ENCODE measurements at places on chromosomes 2 and 18.
A peak's percentile ranks its signal among the peaks of the same experiment; 100 is the strongest.

GRCh38 chr2:46988733-46989481, 73.3 kb upstream of the MCFD2 start:
- no peak for DNase-seq

DNA sequence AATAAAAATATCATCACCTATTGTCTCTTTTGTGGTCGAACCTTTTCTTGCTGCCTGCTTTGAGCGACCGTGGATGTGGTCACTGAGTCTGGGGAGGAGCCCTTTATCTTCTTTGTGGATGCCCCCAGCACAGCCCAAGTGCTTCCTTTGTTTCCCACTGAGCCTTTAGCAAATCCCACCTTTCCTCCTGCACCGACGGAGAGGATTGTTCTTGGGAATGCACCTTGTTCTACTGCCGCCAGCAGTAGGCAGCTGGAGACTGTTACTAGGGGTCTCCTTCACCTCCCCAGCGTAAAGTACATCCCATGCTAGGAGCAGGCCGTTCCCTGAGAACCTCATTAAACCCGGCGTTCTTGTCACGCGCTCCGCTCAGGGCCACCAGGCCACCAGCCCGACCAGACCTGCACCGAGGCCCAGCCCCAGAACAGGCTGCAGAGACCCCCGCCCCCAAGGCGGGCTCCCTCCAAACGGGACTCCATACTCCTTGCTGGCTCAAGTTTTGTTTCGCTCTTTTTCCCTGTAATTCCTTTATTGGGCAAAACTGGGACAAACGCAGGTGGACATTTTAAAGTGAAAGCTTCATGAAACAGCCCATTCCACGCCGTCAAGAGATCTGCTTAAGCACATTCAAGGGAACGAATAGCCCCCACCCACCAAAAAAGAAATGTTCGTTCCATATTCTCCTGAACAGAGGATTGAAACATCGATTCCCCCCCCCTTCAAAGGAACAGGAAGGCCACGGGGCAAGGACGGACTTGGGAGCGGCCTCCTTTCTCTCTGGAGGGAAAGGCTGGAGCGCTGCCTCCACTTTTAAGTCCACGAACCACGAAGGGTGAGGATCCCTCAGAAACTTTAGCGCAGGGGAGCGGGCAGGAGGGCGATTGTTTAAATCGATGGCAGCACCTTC, 1.1 kb upstream of the MAT2A start:
- peak; percentile 61 for DNase-seq

- peak; percentile 5 for DNase-seq
Measured at GRCh38 chr2:130768191-130768855, 13.0 kb downstream of the AMER3 start.

DNA sequence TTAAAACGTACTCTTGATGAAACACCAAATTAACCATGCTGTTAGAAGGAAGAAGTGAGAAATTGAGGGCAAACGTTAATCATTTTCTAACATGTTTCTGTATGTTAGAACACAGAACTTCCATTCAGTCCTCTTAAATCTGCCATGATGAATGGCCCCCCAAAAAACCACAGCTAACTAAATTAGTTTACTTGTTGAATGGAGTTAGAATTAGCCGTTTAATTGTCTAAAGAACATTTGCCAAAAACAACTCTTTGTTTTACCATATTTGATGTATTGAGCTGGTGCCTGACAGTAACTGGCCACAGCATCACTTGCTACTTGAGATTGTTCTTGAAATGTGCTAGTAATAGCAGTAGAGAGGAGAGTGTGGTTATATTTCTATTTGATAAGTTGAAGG, 12.7 kb downstream of the CCNYL1 start:
- DNase-seq: no peak

DNA sequence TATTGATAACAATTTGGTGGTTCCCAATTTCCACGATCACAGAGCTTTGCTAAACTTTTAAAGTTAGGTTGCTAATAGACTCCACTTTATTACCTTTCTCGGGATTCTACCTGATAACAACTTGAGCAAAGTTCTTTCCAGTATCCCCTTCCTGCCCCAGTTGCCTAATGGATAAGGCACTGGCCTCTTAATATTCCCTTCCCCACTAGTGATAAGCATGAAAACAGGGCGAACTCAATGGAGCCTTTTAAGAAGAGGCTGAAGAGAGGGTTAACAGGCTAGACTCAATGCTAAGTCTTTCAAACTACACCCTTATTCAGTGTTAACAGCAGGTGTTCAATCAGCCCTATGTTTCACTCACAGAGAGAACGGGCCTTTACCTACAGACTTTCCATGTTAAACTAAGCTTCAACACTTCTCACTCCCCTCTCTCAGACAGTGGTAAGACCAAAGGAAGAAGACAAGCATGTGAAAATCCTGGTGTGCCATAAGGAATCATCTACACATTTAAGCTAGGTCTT, 75.8 kb downstream of the ANKRD44 start:
- DNase-seq: no peak

GRCh38 chr18:9742524-9743131, 34.5 kb downstream of the RAB31 start:
- DNase-seq: peak; percentile 68

DNA sequence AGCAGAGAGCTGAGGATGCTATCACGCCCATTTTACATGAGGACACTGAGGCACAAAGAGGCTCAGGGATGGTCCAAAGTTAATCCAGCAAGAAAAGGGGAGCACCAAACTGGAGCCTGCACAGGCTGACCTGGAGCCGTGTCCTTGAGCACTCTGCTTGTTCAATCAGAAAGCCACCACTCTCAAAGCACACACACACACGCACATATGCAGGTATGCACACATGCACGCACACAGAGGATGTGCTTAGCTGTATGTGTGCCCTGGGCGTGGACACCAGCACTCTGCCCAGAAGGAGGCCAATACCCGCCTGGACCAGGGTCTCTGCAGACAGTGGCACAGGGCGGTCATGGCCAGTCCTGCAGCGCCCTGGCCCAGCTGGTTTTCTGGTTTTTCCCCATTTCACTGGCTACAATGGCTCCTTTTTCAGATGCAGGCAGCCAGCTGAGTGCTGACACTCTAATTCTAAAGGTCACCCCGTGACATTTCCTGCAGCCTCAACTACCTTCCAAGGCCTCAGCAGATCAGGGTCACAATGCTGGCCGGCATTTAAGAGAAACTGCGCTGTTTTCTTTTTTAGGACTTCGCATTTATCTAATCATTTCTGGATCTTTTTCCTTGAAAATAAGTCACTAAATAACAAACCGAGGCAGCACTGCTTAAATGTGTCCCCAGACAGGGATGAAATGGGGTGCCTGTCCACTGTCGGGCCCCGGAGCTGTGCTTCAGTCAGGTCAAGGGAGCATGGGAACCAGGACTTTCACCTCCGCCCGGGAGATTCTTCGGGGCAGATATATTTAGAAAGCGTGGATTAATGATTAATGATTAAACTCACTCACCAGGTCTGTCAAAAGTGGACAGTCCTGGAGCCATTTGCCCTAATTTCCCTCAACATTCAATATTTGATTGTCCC, 104.5 kb downstream of the HDAC4 start:
- no peak for DNase-seq

- DNase-seq: no peak
Measured at GRCh38 chr2:202669841-202670240, 35.1 kb downstream of the FAM117B start.

- DNase-seq: no peak
Measured at GRCh38 chr18:76399613-76400391, 95.2 kb downstream of the ZNF516 start.

- peak; percentile 60 for DNase-seq
Measured at GRCh38 chr2:173963323-173963816, 1.8 kb downstream of the SP3 start.

DNA sequence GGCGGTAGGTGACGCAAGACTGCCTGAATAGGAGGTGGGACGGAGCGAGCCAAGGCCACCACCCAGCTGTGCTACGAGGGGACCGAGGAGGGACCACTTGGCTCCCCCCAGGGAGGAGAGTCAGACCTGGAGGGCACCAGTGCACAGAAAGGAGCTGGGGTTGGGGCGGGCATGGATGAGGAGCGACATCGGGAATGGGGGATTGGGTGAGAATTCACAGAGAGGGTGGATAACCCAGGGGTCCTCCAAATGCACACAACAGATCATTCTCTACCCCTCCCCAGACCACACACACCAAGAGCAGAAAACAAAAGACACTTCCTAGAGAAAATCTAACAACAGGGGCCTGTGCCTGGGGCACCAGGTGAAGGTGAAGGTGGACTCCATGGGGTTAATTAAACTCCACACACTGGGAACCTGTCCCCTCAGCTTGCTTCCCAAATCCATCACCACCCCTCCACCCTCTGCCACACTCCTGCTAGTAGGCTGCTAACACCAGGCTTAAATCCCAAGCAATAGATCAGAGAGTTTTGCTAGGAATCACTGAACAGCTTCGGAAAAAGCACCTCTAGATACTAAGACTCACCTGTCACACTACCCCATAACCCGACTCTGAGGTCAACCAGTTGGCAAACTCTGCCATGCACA, 274.6 kb downstream of the EIPR1 start:
- DNase-seq: no peak

- peak; percentile 79 for DNase-seq
Measured at GRCh38 chr2:142112757-142113221, 18.0 kb downstream of the LRP1B start.

DNA sequence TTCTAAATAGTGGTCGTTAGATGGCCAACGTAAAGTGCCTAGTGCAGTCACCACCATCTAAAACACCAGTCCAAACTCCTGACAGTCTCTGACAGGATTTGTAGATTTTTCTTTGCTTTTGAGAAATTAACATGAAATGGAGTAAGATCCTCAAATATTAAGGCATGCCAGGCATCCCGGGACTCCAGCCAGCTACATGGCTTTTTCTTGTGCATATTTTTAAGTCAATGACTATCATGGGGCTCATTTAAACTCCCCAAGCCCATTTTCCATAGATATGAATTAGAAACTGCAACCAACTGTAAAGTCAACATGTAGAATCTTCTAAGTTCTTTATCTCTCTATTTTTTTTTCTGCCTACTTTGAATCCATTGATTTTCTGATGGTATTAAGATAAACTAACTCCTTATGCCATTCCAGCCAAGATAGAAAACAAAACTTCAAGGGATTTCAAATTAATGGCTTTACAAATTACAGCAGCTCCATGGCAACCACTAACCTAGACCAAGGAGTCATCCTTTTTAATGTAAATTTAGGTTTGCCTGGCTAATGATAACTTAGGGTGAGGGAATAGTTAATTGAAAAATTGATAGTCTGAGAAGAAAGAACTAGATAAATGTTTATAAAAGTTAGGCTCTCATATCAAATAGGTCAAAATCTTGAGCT, 764.1 kb upstream of the NXPH2 start:
- no peak for DNase-seq

- DNase-seq: peak; percentile 95
Measured at GRCh38 chr2:163667064-163667887, 68.5 kb downstream of the FIGN start.

GRCh38 chr2:98498703-98499440, 54.2 kb downstream of the INPP4A start:
- no peak for DNase-seq

DNA sequence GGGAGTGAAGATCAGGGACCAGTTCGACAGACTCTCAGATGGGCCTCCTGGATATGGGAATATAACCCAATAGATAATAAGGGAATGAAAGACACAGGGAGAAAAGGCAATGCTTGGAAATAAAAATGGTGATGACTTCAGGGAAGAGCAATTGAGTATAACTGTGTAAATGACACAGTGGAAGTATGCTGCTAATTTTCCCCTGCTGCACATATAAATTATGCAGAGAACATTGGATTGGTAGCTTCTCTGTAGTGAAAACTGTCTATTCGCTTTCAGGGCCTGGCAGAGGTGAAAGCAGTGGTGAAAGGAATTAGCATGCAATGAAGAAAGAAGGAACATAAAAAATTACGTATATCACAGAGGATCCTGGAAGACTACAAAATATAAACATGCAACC, 398.2 kb upstream of the CDH2 start:
- no peak for DNase-seq

DNA sequence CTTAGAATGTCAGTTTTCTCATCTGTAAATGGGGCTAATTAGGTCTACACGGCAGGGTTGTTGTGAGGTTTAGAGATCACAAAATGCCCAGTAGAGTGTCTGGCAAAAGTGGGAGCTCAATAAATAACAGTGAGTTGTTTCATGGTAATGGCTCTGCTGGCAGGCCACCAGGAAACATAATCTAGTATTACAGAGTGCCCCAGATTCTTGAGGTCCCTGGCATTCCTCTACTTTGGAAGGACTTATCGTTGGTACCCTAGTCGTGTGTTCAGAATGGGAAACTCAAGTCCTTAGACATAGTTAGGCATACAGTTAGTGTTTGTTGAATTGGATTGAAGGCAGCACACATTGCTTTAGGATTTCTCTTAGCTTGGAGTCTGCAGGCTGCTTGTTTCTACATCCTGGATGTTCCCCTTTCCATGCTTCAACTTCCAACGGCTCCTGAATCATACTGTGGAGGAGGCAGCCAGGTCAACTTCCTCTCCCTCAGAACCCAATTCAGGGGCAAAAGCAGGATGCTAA, 161.5 kb upstream of the FOSL2 start:
- DNase-seq: peak; percentile 46

GRCh38 chr2:168188002-168188401, 59.4 kb downstream of the STK39 start:
- no peak for DNase-seq

DNA sequence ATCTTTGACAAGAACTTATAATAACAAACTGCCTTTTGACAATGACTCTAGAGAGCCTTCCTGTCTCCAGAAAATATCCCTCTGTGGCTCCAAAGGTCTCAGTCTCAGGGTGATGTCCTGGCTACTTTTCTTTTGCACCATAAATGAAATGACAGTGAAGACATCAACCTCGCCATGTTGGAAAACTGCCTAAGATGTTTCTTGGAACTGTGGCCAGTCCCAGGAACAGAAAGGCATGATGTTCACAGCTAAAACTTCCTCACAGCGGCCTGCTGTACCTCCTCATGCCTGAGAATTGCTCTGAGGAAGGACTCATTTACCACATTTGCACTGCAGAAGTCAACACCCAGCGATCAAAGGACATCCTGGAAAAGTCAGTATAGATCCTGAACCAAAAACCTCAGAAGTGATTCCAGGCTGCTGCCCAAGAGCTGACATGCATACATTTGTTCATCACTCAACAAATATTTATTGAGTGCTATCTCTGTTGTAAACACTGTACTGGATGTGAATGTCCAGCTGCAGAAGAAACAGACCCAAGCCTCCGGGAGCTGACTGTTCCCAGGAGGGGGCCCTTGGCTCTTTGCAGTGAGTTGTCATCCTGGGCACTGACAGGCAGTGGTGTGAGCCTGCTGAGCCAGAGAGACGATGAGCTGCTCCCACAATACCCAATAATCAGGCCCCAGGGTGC, 64.3 kb upstream of the ACSL3 start:
- DNase-seq: no peak

GRCh38 chr2:116340690-116341089, 1473.8 kb upstream of the DDX18 start:
- no peak for DNase-seq

- DNase-seq: no peak
Measured at GRCh38 chr2:144780983-144781382, 261.1 kb upstream of the ZEB2 start.
